NCI-H446 treated with DMSO at 0.1 percent for 48 hours (cell line): ENCODE measurements at places on chromosomes 16 and 17.
A peak's percentile ranks its signal among the peaks of the same experiment; 100 is the strongest.

- no peak for DNase-seq
Observed at GRCh38 chr16:56708525-56709442, 21.1 kb upstream of the NUP93 start.

GRCh38 chr17:8264320-8264719 lies 15.2 kb downstream of the PFAS start:
- no peak for DNase-seq

DNA sequence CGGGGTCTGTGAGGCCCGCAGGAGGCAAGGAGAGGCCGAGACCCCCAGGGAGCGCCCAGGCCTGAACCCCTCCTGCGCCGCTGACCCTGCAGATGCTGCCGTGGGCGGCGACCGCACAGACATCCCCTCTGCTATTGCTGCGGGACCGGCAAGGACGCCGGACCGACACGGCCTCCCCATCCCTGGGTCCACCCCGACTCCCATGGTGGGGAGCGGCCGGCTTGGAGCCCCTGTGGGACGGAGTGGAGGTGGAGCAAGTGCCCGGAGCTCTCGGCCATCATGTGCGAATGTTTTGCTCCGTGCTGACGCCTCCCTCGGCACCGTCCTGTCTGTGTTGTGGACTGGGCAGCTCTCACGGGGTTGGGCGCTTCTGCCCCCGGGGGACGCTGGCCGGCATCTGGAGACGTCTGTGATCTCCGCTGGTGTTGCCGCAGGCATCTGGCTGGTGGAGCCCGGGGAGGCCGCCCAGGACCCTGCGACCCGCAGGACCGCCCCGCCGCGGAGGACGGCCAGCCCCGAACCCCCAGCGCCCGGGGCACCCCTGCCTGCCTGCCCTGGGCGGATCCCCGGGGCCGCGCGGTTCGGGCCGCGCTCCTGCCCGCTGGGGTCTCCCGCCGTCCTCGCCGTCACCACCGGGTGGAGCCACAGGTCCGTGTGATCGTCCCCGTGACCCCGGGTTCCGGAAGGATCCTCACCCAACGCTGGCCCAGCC lies 12.8 kb upstream of the GNG13 start:
- no peak for DNase-seq

- no peak for DNase-seq
Observed at GRCh38 chr17:82248815-82249674, 20.2 kb downstream of the SLC16A3 start.

DNA sequence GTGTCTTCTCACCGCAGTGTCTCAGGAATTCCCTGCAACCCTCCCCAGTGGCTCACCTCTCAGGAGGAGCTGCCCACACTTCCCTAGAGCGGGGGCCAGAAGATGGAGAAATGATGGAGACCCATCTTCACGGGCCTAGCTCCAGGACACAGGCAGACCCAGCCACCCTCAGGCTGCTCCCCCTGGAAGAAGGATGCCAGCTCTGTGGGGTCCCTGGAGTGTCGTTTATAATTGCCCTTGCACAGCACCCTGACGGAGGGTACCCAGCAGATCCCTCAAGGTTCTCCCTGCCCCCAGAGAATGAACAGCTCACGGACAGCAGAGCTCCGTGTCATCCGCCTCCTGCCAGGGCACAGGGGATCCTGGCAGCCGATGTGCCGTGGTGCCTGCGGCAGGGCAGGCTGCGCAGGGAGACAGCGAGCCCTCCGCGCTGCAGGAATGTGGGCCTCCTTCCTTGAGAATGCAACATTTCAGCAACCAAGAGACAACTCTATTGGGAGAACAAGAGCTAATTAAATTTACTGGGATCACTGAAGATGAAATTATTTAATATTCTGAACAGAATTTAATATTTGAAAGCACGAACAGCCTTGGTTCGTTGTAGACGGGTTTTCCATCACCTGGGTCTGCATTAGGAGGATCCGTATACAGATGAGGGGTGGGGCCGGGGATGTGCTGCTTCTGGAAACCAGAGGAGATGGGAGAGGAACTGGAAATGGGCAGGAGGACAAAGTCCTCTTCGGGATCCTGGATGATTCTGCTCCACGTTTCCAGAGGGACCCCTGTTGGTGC lies 21.0 kb upstream of the RBFOX3 start:
- DNase-seq = no peak

DNA sequence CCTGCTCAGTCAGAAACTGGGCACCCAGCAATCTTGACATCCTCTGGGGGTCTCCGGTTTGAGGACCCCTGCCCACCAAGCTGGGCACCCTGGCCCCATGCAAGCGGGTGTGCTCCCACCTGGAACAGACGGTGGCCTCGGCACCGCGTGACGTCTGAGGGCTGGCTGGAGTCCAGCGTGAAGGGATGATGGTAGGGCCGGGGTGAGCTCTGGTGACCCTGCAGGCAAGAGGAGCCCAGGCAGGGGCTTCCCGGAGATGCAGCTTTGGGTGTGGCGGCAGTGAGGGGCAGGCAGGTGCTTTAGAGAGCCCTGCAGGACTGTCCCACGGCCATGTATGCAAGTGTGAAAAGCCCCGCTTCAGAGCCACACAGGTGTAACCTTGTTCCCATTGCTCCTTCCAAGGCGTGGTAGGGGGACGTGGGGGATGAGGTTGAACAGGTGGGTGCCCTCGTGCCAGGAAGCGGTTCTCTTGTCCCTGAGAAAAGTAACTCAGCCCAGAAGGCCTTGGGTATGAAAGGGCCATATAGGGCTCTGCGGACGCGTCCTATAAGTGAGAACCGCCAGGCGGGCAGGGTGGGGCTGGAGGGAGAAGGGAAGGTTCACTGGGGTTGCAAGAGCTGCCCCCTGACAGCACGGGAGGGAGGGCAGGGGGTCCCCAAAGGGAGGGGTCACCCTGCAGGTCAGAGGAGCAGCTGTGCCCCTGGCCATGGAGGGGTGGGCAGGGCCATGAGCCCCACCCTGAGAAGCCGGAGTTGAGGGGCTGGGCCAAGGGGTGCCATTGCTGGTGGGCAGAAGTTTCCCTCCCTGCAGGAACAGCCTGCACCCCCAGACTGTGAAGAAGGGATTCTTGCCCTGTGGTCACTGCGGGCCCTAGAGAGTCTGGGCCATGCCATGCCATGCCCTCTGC lies 9.2 kb downstream of the RGS11 start:
- DNase-seq = no peak

DNA sequence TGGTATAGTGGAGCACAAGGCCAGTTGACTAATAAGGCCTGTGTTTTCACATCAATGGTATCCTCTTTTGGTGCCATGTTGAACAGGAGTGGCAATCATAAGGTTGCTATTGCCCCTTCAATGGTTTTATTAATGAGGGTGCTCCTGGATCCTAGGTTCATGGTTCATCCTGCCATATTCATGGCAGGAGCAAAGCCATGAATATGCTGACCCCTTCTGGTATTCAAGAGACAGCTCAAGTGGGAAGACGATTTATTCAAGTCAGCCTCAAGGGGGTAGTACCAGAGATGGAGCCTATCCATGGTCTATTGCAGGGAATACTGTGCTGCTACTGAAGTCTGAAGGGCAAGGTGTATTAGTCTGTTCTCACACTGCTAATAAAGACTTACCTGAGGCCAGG lies 2.6 kb downstream of the ABCA9 start:
- DNase-seq = no peak

DNA sequence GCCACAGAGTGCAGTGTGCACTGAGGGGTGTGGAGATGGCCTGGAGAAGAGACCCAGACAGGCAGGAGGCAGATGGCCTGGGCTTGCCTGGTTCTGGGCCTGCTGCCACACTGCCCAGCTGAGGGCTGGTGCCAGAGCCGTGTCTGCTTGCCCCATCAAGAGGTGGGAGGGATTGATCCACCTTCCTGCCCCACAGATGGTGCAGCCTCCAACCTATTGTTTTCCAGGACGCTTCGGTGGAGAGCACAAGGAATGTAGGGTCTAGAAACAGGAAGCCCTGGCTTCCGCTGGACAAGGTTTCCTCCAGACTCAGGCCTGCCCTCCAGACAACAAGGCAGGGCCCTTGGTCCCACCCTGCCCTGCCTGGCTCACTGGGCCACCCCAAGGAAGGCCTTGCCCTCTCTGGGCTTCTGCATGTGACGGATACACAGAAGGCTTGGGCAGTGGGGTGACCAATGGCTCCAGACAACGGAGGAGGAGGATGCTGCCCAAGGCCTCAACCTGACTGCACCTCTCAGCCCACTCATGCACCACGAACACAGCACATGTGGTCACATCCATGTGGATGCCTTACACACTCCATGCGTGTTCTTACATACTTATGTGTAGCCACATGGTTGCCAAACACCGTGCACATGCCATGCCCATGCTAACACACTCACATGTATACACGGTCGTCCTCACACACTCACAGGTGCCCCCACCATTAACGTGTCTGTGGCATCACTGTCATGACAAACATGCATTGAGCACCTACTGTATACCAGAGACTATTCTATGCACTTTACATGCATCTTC lies 6.5 kb upstream of the CDH5 start:
- DNase-seq = peak; percentile 83

GRCh38 chr17:50180620-50181019 lies 14.8 kb downstream of the SGCA start:
- no peak for DNase-seq

GRCh38 chr16:58797137-58797801 lies 63.2 kb upstream of the GOT2 start:
- no peak for DNase-seq

GRCh38 chr17:66782851-66783250 lies 52.1 kb upstream of the CACNG5 start:
- no peak for DNase-seq

DNA sequence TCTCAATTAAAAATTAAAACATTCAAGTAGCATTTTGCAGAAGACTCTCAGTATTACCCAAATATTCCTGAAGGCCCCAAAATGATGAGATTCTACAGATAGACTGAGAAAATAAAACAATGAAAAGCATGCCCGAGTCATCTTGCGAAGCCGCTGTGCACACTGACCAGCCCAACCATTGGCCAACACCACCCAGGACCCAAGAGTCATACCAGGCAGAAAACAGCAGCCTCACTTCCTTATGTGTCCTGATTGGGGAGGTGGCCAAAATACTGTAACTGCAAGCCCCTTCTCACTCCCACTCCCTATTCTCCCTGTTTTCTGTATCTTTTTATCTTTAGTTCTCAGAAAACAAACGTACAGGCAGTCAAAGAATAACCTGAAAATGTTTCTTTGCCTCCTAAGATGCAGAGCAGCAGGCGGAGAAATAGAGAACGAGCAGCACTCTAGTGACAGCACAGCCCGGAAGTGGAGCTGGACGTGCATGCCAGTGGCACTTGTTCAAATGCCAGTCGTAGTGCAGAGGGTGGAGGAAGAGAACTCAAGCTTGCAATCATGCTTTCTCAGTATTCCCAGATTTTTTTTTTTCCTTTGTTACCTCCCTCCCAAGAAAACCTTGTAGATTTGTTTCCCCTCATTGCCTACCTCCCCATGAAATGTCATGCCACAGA lies 182.3 kb upstream of the SOX9 start:
- no peak for DNase-seq

- DNase-seq = no peak
Observed at GRCh38 chr17:14545156-14545906, 244.4 kb downstream of the HS3ST3B1 start.

DNA sequence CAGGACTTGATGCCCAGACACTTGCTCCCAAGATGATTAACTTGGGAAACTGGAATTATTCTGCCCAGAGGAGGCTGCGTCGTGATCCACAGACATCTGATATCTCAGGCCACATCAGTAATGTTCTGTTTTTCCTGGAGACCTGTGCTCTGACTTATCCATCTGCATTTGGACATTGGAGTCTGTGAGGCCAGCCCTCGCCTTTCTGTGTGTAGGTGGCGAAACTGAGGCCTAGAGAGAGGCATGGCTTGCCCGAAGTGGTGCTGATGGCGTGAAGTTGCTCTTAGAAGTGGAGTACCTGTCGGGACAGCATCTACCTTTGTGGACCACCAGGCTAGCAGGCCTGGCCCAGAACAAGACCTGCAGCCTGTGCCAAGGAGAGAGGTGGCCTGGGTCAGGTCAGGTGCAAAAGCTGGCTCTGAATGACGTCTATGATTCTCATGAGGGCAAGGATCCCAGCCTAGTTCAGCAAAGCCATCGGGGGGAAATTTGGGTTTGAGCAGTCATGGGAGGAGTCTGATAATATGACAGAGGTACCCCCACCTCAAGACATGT lies 186.8 kb upstream of the ZNF469 start:
- DNase-seq = no peak

DNA sequence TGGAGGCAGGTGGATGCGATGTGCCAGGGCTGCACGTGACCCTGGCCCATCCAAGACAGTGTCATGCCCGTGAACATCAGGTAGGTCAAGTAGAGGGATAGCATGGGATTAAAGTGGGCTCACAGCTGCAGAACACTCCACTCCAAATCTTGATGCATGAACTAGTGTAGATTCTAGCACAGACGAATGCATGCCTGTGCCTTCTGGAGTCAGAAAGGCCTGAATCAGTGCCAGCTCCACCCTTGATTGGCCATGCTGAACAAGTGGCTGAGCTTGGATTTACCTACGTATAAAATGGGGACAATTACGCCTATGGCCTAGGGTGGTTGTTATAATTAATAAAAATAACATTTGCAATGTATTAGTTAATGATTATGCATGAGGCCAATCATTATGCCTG lies 10.6 kb downstream of the IRX3 start:
- no peak for DNase-seq

- peak; percentile 64 for DNase-seq
Observed at GRCh38 chr17:46979147-46979863, at the start of gene RPRML. RPRML (minus strand) TSS chr17:46979253; CDS start chr17:46979007, 246 bp downstream.

GRCh38 chr17:8997994-8998628 lies 23.2 kb upstream of the NTN1 start:
- no peak for DNase-seq

- no peak for DNase-seq
Observed at GRCh38 chr16:50326835-50327465, 41.8 kb downstream of the BRD7 start.

DNA sequence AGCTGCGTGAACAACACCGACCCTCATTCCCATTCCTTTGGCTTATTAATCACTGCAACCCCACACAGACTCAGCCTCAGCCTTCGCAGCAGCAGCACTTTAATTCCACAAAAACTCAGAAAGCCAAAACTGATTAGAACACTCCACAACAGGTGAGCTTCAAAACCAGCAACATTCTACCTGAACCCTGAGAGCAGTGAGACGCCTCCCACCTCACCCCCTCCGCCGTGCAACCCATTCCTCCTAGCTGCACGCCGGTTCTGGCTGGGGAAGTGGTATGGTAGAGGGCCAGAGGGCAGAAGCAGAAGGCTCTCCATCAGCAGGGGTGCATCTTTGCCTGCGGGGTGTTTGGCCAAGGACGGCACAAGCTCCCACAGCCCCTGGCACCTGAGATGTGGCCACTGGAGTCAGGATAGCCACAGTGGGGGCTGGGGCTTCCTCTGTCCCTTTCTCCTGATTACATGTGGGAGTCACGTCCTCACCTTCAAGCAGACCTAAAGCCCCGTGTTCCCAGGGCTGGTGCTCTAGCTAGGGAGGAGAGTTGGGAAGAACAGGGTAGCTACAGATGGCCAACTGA lies 1.6 kb downstream of the BORCS6 start:
- no peak for DNase-seq

GRCh38 chr16:53817117-53817755 lies 113.3 kb downstream of the FTO start:
- DNase-seq = no peak
